Germinal center (tissue), 1 donor: ENCODE measurements at places on chromosomes 16 and 17.

DNA sequence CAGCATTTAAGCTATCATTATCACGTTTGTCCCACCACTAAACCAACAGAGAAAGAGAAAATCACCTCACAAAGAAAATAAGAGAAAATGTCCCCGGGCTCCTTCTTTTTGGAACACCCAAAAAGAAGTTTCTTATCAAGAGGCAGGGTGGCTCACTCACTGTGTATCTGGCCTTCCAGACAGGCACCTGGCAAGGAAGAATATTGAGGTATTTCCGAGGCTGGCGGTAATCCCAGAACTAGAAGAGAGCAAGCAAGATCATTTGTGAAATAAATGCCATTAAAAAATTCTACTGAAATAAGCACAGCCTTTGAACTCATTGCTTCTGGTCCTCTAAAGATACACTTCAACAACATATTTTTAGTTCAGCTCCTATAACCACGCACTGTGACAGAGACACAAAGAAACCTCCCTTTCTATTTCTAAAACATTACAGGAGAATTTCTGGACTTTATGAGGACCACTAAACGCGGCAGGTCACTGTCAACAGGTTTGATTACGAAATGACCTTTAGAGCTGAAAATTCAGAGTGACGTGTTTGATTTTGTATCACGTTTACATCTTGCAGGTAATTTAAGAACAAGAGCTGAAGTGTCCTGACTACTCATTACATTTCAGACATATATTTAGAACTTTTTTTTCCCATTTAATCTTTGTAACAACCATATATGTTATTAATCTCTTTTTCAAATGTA is 61.0 kb downstream of the WDR59 start:
- no peak for DNase-seq

- DNase-seq = peak; percentile 10
Observed at GRCh38 chr16:85028685-85029407, 1.3 kb downstream of the KIAA0513 start.

DNA sequence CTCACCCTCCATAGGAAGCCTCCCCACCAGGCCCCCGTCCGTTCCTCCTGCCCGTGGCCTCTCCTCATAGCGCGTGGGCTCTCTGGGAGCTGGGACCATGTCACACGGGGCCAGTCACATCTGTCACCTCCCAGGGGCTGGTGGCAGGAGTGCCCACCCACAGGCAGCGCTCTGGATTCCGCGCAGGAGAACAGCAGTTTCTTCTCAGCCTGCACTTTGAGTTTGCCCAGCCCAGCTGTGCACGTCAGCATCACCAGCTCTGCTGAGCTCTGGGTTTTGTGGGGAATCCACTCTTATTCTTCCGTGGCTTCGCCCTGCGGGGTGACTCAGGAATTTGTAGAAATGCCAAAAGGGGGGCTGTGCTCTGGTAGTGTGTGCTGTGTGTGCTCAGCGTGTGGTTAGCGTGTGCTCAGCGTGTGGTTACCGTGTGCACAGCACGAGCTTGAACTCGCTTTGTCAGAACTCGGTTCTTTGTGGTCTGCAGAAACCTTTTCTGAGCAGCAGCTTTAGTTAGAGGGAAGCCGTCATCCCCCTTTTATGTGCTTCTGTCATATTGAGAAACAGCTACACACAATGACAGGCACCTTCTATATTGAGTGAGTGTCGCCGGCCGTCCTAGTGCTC is 3.2 kb downstream of the ACSF3 start:
- DNase-seq = no peak

GRCh38 chr17:72984926-72985325 is 107.6 kb downstream of the SLC39A11 start:
- DNase-seq = peak; percentile 37

DNA sequence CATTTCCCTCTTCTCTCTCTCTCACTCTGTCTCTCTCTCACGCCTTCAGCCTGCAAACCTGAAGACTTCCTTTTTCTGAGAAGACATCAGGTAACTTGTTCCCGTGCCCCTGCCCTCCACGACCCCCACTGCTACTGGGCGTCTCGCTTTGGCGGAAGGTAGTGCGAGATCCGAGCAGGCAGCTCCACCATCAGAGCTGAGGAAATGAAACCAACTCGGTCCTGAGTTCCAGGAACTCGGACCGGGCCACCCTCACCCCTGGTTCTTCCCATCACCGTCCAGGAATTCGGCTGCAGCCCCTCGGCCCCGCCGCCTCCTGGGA is 585 bp downstream of the MLKL start:
- DNase-seq = peak; percentile 58

GRCh38 chr17:39096508-39097149 is 54.8 kb downstream of the PLXDC1 start:
- DNase-seq = no peak

DNA sequence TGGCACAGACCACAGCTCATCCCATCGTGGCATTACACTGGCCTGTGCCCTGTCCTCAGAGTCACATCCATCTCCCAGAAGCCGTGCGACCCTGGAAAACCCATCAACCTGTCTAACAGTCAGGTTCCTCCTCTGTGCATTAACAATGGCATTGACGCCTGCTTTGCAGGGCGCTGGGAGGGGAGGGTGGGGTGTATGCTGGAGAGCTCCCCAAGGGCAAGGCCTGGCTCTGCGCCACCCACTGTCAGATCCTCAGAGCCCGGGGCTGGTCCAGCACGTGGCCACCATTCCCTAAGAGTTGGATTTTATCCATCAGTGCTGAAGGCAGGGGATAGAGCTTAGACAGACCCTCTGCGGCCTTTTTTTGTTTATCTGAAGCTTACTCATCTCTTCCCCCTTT is 28.7 kb downstream of the NOS2 start:
- no peak for DNase-seq

DNA sequence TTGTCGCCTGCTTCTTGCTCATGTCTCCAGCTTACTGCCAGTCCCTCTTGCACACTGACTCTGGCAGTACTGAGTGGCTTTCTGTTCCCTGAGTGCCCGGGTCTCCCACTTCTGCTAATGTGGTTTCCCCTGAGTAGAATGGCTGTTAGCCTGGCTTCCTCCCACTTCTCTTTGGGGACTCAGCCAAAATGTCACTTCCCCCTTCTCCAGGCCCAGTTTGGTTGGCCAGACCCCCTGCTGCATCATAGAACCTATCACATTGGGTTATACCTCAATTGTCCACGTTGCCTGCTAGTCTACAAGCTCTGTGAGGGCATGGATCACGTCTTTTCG is 304.4 kb downstream of the HS3ST3B1 start:
- DNase-seq = peak; percentile 10

DNA sequence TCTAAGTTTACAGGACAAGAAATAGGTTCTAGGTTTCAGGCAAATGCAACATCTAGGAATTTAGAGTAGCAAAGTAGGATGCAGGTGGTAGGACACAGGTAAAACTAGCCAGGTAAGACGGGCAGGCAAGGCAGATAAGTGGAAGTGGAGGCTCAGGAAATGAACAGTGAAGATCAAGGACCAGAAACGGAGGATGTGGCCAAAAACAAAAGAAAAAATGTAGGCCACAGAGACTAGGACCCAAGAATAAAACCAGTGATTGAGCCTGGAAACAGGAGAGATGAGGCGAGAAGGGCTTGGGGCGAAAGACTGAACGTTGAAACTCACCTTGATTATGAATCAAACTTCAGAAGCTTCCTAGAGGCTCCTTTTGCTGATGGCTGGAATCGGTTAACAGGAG is 24.0 kb downstream of the CPSF4L start:
- DNase-seq = no peak

DNA sequence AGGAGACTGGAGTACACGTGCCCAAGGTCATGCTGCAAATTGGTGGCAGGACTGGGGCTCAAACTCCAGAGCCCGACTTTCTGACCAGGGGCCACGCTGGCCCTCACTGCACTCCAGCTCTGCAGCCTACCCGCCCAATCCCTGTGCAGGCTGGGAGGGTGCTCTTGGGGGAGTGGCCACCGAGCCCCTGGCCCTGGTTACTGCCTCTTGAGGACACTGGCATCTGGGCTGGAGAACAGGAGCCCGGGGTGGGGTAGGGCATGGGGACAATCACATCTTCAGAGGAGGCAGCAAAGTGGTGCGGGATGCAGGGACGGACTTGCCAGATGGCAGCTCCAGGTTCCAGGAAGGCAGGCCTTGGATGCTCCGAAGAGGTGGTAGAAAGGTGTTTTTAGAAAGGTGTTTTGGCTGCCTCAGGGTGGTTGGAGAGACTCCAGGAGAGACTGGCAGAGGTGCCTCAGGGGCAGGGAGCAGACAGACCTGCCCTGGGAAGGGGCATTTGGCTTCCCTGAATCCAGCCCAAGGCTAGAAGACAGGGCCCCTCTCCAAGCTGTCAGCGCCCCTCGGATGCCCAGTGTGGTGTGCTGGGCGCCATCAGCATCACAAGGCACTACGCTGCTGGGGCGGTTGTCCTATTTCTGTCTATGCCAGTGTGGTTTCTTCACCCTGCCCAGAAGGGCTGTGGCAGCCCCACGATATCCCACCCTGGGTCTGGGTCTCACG is 220.6 kb downstream of the NTN1 start:
- no peak for DNase-seq

- DNase-seq = no peak
Observed at GRCh38 chr17:17606416-17607000, 15.0 kb upstream of the PEMT start.
